Activated CD4-positive, alpha-beta memory T cell treated with anti-CD3 and anti-CD28 coated beads for 36 hours (primary cell): ENCODE measurements at places on chromosomes 5 and 9. TPM values are rescaled to one million over a fixed set of nuclear protein-coding genes. Genes with fewer than 3 reads are reported as not detected.

DNA sequence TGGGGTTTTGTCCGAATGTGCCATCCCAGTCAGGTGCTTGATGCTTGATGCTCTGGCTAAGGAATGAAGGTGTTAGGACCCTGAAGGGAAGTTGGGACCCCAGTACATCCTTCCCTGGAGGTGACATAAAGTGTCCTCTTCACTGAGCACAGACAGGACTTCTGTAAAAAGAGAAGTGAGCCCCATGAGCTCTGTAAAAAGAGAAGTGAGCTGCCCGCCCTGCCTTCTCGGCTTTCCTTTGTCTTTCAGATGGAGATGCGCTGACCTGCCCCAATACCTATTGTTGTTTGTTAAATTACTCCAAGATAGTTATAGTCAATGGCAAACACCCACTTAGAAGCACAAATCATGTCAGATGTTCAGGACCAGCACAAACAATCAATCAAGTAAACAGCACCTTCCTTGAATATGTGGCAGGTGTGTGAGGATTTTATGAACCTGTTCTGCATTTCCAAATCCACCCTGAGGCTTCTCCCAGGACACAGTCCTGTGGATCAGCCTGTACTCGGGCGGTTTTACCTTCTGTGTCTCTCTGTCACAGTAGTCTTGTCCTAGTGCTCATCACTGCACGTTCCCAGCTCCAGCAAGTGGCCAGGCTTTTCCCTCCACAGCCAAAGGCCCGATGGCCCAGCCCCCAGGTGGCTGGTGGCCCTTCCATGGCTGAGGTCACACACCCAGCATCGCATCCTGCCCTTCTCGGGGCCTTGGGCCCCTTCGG lies 191.4 kb downstream of the MTRR start:
- no peak overlapping the region for H3K4me3 ChIP-seq
- no peaks in the 10 kb centered on the region for H3K36me3 ChIP-seq
- H3K27ac ChIP-seq: no peak overlapping the region

DNA sequence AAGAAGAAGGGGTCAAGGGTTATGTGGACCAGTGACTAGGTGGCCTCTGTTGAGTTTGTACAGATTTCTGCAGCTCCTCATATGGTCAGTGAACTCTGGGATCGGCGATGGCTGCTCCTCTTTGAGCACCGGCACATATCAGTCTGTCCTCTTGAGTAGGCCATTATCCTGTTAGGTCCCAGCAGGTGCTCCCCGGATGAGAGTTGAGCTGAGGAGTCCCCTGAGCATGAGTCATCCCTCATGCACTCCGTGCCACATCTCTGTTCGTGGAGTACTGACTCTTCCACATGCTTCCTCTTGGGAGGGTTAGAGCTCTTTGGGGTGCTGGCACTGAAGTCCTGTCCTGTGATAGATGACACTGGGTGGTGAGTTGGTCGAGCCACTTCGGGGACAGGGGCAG lies 143.7 kb downstream of the PTTG1 start:
- no peaks in the 10 kb centered on the region for H3K27me3 ChIP-seq
- no peaks in the 10 kb centered on the region for H3K4me1 ChIP-seq
- no peaks in the 10 kb centered on the region for H3K36me3 ChIP-seq
- H3K27ac ChIP-seq: no peak overlapping the region
- no peak overlapping the region for H3K4me3 ChIP-seq

DNA sequence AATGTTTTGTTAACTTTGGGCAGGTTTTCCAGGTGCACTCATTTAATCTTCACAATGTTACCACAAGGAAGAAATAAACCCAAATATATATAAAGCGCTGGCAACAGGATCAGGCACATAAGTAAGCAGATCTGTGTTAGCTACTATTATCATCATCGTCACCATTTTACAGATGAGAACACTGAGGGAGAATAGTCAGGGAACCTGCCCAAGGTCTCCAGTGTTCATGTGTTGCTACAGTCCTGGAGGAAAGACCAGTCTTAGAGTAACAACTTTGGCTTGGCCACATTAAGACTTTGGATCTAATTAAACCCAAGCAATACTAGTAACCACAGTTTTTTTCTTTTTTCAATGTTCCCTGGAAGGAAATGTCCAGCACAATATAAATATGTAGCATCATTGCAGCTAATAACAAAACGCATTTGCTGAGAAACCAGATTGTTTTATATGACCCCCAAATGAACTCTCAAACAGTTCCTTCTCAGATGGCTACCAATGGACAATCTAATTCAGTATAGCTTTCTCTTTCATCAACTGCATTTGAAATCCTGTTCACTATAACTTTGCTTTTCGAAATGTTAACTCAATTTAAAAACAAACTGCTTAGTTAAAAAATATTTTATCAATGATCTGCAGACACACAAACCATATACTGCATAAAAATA lies 11.8 kb downstream of the NREP start:
- H3K4me3 ChIP-seq: no peak overlapping the region
- no peaks in the 10 kb centered on the region for H3K36me3 ChIP-seq
- DNase-seq: no peak
- H3K4me1 ChIP-seq: no peaks in the 10 kb centered on the region
- H3K27me3 ChIP-seq: peaks cover 8% of the 10 kb centered on the region

DNA sequence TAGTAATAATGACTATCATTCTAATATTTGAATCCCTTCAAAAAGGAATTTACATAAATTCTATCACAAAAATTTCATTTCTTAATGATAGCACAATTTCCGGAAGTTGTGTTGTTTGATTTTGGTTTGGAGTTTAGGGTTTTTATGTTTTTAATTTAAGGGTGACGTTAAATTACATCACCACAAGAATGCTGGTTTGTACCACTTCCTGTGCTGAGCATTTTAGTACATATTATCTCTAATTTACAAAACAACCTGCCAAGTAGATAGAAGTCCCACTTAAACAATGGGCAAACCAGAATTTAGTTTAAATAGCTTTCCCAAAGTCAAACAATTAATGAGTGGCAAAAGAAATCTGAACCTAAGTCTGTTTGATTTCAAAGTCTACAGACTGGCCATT lies 63.4 kb downstream of the DENND1A start:
- peaks cover 30% of the 10 kb centered on the region for H3K4me1 ChIP-seq
- H3K27ac ChIP-seq: no peak overlapping the region
- no peak overlapping the region for H3K4me3 ChIP-seq
- no peaks in the 10 kb centered on the region for H3K27me3 ChIP-seq
- H3K36me3 ChIP-seq: peaks cover 4% of the 10 kb centered on the region
- DNase-seq: no peak

- H3K27me3 ChIP-seq: no peaks in the 10 kb centered on the region
- no peak for DNase-seq
- H3K4me1 ChIP-seq: no peaks in the 10 kb centered on the region
- H3K27ac ChIP-seq: no peak overlapping the region
These were observed 145.7 kb downstream of the SEMA6A start for GRCh38 chr5:116428966-116429365.

Gene LOX
- not detected for total RNA-seq
